ENCODE measurements at places on chromosomes 11 and 22.

DNA sequence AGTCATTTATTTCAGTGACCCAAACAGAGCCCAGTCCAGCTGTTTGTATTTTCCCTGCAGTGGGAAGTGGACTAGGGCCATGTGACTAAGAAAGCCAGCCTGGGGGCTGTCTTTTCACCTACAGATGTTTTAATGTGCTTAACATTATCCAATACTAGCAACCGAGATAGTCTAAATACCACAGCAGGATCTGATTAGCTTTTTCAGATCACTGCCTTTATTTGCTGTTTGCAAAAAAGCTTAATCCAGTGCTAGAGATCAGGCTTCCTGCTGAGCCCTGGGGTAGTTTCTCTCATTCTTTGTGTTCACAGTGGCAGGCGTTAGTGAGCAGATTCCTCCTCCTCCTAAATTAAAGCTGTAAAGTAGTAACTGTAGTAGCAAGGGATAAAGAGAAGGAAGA lies 35.0 kb downstream of the ZC3H12C start:
- peak; percentile 22 for DNase-seq

DNA sequence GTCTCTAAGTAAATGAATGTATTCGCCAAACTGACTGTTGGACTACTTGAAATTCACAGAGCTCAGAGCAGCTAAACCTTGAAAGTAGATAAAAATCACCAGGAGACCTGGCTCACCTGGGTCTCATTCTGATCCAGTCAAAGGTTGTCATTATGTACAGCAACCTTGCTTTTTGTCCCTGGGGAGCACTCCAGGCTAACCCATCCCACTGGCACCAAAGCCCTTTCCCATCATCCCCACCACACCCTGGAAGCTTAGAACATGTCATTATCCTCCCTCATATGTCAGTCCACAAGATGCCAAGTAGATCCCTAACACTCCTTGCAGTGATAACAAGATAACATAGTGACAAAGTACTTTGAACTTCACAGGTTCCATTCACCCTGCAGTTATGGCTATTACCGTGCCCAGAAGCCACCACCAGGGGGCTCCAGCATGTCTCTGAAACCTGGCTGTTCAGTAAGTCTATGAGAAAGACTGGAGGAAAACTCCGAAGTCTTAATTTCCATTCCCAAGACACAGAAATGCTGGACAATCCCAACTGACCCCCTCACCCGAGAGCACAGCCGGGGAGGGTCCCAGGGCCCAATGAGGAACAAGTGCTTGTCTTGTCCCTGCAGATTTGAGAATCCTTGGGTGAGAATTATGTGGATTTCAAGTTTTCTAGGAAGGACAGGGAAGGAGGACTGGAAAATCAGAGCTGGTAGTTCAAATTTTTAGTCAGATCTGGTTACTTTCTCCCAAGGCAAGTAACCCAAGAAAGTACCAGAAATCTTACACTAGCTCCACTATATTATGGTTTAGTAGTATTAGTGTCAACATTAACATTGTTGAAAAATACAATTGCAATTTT lies 43.0 kb upstream of the USP47 start:
- DNase-seq: no peak

GRCh38 chr22:43343670-43344519 lies 723 bp upstream of the SCUBE1 start:
- no peak for DNase-seq

GRCh38 chr22:32800158-32800882 lies 1.2 kb upstream of the TIMP3 start:
- DNase-seq: no peak

GRCh38 chr11:312092-312816 lies 1.6 kb upstream of the IFITM1 start:
- no peak for DNase-seq

Data from SHP77 treated with DMSO at 0.1 percent for 48 hours (cell line).